ENCODE measurements at places on chromosomes 2 and 18.
A peak's percentile ranks its signal among the peaks of the same experiment; 100 is the strongest.

- no peak for DNase-seq
Observed at GRCh38 chr2:43074052-43074451, 152.4 kb downstream of the ZFP36L2 start.

- no peak for DNase-seq
Observed at GRCh38 chr18:78776706-78777285, 202.8 kb upstream of the SALL3 start.

- DNase-seq: no peak
Observed at GRCh38 chr2:27805180-27805579, 33.7 kb downstream of the MRPL33 start.

DNA sequence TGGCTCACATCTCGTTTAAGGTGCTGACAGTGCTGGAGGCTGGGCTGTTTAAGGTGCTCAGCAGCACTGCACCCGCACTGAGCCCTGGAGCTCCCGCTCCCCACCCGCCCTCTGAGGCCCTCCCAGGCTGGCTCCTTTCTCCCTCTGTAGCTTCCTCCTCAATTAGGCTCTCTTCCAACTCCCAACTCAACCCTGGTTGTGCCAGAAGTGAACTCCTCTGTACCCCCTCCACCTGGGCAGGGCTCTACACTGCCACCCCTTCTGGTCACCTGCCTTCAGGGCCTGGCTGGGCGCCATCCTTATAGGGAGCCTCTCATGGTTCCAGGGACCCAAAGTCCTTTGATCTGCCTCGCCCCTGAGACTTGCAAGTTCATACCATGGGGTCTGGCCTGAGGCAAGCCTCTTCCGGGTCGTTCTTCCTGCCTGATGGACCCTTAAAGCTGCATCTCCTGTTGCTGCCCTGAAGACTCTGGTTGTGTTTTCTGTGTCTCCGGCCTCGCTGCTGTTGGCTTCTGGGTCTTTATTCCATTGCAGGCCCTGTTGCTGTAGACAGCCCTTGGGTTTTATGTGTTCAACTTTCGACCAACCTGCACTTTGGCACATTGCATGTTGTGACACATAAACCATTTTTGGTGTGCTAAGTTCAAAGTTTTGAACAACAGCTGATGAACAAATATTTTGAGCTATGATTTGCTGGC lies 199.6 kb downstream of the LDLRAD4 start:
- no peak for DNase-seq

DNA sequence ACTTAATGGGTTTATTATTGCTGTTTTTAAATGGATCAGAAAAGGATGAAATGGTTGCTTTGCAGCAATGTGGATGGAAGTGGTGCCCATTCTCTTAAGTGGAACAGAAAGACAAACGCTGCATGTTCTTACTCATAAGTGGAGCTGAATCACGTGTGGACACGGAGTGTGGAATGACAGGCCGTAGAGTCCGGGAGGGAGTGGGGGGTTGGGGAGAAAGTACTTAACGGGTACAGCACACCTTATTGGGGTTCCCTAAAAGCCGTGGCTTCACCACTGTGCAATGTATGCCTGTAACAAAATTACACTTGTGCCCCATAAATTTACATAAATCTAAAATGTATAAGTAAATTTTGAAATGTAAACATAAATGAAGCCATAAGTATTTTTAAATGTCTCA lies 64.0 kb upstream of the CTDP1 start:
- DNase-seq: no peak

DNA sequence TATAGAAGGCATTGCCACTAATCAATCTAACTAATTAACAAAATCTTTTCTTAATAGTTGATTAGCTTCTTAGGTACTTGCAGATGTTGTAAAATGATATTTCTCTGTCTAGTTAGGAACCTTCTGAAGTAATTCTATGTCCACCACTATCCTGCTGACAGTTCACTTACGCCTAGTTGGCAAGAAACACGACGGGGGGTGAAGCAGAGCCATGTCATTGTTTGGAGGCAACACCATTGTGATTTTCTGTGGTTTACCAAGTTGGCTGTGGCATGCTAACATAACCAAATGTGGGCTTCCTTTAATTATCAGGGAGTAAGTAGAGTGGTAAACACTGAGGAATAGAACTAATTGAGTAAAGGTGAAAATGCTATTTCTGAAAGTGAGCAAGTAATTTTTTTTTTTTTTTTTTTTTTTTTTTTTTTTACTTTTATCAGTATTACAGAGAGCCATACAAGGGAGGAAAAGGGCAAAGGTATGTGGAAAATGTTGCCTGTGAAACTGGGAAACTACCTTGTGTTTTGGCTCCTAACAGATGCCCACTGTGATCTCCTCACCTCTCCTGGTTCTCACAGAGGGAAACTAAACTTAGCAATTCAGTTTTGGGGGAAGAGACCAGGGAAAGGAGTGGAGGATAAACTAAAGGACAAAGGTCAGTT lies 126.8 kb downstream of the MEIS1 start:
- DNase-seq: peak; percentile 59

DNA sequence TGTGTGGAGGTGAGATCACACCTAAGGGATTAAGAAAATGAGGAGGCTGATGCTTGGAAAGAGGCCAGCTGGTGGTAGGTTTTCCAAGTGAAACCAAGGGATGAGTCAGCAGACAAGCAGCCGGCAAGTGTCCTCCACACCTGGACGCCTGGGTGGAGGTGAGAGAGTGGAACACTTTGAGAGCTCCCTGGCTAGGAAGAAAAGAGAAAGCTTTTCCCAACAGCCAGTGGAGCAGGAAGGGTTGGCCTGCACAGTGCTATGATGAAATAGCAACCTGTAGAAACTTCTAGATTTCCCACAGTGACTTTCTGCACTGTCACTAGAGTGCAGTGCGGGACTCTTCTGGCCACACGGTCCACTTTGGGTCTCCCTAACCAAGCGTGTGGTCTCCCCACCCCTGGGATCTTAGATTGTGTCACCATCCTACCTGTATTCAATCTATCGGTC lies 19.6 kb upstream of the IL37 start:
- no peak for DNase-seq
